H9 (cell line): ENCODE measurements at places on chromosomes 2 and 18. TPM values are rescaled to one million over a fixed set of nuclear protein-coding genes. Genes with fewer than 3 reads are reported as not detected.

The CAPN14 gene
- 0.07 and 0.09 TPM in 2 replicates for total RNA-seq

DNA sequence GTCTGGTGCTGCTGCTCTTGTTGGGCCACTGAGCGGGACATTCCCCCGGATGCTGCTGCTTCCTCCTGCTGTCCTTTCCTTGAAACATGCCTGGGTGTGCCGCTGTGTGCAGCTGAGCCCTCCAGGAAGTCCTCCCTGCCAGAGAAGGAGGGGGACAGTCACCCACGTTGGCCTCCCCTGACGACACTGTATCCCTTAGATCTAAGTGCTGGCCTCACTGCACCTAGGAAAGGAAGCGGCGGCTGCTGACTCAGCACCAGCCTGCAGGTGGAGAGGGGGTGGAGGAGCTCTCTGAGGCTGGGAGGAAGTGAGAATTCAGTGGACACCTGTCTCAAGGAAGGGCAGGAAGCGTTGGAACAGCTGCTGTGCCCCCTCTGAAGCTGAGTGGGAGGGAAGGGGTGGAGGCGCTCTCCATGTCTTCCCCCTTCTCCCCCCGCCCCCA, 239.8 kb downstream of the HAUS1 start:
- DNase-seq, result peak; percentile 67

The MCEE gene
- 12.5 and 13.7 TPM in 2 replicates for total RNA-seq

The WNT10A gene
- not detected in 2 replicates for total RNA-seq

- no peak for DNase-seq
These were observed 235.4 kb upstream of the SLC14A2 start for GRCh38 chr18:45379903-45380302.

- no peak for DNase-seq
These were observed 218.0 kb upstream of the CRIM1 start for GRCh38 chr2:36137612-36138011.

The IL1F10 gene
- total RNA-seq, result not detected in 2 replicates

The DTNB gene
- 26.7 and 31.7 TPM in 2 replicates for total RNA-seq

DNA sequence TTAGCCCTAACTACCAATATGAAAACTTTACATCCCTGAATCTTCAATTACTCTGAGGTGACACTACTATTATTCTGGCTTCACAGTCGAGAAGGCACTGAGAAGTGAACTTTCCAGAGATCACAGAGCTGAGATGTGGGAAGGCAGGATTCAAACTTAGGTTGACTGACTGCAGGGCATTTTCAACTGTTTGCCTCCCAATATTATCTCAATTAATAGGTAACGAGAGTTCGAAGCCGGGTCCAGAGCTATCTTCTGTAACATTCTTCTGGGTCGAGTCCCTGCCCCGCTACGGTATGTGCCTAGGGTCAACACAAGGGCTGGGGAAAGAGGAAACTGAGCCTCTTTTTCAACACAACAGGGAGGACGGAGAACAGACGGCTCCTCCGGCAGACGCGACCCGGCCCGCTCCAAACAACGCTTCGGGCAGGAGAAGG, 740 bp downstream of the CHMP3 start:
- no peak for DNase-seq

The RASGRP3 gene
- not detected in 2 replicates for total RNA-seq

- no peak for DNase-seq
These were observed 28.9 kb upstream of the CNOT11 start for GRCh38 chr2:101223814-101224231.

The IL36RN gene
- total RNA-seq, result not detected in 2 replicates

The EHBP1 gene
- total RNA-seq, result 32.4 and 35.6 TPM in 2 replicates

GRCh38 chr2:144519597-144519933, 354 bp downstream of the ZEB2 start:
- no peak for DNase-seq

DNA sequence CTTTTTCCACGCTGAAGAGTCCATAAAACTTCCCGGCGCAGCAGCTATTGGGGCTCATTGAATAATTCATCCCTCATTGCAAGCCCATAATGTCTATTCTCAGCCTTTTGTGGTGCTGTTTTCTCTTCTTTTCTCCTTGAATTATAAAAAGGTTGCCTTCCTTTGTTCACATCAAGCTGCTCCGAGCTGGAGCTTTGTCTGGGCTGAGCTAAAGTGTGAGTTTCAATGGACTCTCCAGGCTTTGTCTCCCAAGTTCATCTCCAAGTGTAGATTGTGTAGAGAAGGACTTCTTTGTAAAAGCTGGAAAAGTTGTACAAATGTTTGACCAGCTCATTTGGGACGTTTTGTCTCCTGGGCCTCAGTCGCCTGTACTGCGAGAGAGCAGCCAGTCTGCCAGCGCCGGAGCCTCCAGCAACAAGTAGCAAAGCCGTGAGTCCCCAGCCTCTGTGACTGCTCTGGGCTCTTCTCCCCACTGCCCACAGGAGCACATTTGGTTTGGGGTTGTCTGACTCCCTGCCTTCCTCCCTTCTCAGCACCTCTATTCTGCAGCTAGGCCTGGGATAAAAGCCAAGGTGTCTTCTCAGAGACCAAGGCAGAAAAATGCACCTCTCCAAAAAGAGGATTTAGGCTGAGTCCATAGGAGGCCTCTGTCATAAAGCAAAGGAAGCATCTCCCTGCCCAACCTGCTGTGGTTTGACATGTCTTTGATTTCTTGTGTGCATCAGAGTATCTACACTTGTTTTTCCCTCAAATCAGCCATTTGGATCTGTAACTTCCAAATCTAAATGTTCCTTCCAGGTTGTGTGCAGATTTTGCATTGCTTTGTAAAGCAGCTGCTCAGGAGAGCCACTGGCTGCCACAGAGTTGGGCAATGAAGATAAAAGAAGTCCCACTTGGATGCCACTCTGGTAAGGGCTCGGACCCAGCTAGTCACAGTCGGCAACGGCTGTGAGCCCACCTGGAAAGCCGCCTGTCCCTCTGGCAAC, 6.4 kb downstream of the PAX3 start:
- no peak for DNase-seq

DNA sequence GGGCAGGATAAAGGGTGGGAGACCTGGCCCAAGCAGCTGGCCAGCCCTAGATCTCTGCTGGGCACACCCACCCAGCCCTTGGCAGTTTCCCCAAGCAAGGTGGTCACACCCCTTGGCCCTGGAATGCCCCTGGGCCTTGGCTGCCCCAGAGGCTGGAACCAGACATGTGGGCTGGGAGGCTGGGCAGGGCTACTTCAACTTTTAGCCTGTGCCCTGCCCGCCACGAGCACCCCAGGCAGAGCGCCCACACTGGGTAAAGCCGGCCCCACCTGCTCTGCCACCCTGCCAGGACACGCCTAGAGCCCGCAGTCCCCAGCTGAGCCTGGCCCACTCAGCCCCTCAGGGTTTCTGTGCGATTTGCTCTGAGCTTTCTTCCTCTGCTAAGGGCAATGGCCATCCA, 119.7 kb upstream of the SMAD2 start:
- no peak for DNase-seq

DNA sequence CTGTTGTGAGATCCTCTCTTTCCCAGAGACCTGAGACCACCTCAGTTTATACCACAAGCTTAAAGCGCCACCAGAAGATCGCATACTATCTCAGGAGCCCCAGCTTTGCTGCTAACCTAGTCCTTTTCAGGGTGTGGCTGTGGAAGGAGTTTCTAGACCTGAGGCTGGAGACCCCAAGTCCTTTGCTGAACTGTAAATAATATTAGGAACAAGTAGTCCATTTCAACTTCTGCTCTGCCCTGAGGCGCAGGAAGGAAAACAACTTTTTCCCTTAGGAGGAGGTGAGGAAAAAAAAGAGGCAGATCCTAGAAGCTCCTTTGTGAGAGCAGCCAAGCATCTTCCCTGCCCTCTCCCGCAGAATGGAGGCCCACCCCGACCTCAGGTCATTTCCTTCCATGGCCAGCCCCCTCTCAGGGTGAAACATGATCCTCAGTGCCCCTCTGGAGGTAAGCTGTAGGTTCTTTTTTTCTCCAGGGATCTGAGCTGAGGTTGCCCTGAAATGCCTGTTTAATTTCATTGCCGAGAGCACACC, 122.8 kb upstream of the LGALSL start:
- peak; percentile 76 for DNase-seq

DNA sequence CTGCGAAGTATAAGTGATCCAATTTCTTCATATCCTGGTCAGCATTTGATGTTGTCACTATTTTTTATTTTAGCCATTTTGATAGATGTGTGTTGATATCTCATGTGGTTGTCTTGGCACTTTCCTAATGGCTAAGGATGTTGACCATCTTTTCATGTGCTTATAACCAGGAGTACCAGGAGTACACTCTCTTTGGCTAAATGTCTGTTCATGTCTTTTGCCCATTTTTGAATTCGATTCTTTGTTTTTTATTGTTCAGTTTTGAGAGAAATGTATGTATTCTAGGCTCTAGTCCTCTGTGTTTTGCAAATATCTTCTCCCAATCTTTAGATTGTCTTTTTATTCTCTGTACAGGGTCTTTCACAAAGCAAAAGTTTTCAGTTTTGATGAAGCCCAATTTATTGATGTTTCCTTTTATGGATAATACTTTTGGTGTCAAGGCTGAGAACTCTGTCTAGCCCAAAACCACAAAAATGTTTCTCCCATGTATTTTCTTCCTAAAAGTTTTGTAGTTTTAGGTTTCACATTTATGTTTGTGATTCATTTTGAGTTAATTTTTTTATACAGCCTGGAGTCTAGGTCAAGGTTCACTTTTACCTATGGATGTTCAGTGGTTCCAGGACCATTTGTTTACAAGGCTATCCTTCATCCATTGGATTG, 65.4 kb downstream of the SDC1 start:
- no peak for DNase-seq

DNA sequence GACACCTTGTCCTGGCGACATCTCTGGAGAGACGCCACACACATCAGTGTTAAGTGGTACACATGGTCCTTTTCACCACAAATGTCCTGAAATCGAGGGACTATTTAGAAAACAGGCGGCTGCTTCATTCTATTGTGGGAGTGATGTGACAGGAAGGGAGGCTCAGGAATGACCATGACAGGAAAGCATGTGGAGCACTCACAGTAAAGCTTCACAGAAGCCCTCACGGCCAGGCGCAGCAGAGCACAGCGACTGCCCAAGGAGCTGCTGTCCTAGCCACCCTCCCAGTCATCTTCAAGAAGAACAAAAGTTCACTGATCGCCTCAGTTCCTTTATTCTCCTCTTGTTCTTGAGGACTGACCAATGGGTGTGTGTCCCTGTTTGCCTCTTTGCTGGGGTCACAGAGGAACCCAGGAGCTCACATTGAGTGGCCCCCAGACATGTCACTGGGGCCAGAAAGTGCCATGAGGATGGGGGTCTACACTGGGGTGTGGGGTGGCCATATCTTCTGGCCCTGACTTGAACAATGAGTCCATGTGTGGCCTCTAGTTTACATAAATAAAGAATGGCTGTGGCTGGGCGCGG, 84.6 kb upstream of the RANBP2 start:
- DNase-seq, result no peak

- no peak for DNase-seq
These were observed 111.8 kb upstream of the CYP20A1 start for GRCh38 chr2:203126996-203127395.

DNA sequence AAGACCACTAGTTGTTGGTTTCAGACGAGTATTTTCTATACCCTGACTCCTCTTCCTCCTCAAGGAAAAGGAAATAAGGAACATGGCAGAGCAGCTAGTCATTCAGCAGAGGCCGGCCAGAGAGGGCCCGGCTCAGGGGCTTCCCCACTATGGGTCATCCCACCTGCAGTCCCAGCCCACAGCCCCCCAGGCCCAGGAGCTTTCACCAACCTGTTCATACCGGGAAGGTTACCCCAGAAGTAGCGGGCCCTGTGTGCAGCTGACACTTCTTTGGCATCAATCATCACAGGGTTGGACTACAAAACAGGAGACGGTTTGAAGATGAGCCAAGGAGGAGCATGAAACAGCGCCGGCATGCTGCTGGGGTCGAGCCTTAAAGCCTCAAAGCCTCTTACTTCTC, 70.5 kb upstream of the POMC start:
- DNase-seq, result no peak

- DNase-seq, result no peak
These were observed 39.9 kb downstream of the ZNF516 start for GRCh38 chr18:76455003-76455676.

DNA sequence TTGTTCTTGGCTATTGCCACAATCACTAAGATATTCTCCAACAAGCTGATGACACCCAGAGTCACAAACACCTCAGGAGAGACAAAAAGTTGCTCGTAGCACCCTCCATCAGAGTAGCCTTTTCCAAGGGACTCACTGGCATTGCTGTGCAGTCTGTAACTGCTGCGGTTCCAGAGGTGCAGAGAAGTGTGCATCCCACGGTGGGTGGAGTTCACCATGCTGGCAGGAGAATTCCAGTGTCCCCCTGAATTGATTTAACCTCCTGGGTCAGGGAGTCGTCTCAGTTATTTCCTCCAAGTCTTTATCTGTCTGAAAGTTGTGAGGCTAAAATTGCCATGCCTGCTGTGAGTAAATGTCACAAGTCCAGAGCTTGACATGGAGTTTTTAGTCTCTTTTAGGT, 443 bp downstream of the MC4R start:
- DNase-seq, result no peak

The SNED1 gene
- total RNA-seq, result 1.8 and 2.5 TPM in 2 replicates

The MOCOS gene
- 5.2 and 6.0 TPM in 2 replicates for total RNA-seq

GRCh38 chr2:105737980-105738657, 6.6 kb upstream of the NCK2 start:
- DNase-seq, result no peak

- DNase-seq, result no peak
These were observed 159.4 kb downstream of the CCDC148 start for GRCh38 chr2:158297120-158297519.

- no peak for DNase-seq
These were observed 13.8 kb downstream of the GALR1 start for GRCh38 chr18:77263466-77263763.

DNA sequence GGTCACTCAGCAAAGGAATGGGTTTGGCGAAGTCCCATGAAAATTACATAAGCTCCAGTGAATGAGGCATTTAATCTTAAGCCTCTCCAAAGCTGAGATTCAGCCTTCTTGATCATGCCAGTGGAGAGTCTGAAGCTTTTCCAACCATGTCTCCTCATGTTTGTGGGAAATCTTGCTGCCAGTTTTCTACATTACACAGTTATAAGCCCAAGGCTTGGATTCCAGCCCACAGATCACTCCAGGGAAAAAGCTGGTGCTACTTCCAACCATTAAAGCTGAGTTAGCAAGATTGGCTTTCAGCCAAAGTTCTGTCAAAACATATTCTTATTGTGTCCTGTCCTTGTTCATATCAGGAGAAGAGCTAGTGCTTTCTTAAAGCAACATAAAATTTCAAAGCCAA, 293.8 kb downstream of the LRRTM4 start:
- DNase-seq, result no peak

GRCh38 chr2:176592216-176592615, 323.0 kb downstream of the MTX2 start:
- DNase-seq, result no peak
